Activated T-helper 9 cell treated with anti-CD3 and anti-CD28 coated beads, Interleukin-2, amount 50 U/mL, for 16 hours (primary cell): ENCODE measurements at places on chromosomes 1 and 21.

DNA sequence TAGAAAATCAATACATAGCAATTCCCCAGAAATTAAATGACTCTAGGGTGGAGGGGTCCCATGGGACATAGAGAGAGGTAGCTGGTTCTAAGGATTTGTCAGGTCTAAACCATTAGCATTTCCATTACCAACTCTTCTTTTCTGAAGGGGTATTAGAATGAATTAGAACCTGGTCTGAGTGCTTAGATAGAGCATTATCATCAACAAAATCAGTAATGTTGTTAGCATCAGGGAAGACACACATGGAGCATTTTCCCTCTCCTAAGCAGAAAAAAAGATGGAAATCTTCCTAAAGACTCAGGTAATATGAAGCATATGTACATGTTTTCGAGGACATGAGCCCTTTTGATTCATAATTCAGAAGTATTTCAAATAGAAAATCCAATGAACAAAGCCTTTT is 984.4 kb upstream of the NCAM2 start:
- no peak for DNase-seq

GRCh38 chr1:223716302-223716862 is 4.0 kb downstream of the CAPN2 start:
- DNase-seq, result no peak

DNA sequence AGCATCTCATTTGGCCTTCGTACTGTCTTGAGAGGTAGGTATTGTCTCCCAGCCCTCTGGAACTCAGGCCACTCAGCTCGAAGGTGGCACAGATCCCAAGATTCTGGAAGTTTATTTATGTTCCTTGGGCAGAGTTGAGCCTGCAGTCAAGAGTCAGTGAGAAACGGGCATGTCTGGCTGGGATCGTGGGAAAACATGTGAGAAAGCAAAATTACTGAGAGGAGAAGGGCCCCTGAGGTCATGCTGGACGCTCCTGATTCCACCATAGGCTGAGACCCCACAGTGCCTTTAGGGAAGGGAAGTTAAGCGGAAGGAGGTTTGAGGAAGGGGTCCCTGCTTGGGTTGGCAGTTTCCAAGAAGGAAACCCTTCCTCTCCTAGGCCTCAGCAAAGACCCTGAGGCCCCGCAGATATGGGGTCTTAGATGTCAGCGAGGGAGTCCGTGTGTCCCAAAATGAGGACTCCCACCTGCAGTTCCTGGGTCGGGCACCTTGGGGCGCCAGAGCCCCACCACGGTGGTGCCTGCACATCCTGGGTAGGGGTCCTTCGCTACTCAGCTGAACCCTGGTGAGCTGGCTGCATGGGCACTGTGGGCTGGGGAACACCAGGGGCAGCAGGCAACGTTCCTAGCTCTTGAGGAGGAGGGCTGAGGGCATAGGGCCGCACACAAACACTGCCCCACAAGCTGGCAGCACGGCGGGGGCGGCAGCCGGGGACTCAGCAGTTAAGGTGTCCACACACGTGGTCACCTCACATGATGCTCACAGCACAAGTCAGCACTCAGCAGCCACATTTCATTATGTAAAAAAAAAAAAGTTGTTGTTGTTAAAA is 12.3 kb upstream of the SEMA4A start:
- no peak for DNase-seq

DNA sequence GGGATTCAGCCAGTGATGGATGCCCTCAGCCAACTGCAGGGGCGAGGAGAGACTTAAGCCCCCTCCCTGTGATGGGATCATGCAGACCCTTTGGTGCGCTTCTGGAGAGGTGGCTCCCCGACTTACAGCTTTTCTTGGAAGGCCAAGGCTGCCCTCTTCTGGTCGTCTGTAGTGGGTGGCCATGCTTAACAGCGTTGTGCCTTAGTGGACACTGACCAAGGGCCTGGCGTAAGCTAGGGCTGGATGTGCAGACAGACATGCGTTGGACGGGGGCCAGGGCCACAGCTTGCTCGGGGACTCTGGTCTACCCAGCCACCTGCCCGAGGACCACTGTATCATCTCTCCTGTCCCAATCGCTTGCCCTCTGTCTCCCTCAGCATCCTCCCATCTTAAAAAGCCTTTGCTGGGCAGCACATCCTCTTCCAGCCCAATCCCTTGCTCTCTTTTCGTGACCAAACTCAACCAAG is 5.5 kb downstream of the AZIN2 start:
- DNase-seq, result no peak

DNA sequence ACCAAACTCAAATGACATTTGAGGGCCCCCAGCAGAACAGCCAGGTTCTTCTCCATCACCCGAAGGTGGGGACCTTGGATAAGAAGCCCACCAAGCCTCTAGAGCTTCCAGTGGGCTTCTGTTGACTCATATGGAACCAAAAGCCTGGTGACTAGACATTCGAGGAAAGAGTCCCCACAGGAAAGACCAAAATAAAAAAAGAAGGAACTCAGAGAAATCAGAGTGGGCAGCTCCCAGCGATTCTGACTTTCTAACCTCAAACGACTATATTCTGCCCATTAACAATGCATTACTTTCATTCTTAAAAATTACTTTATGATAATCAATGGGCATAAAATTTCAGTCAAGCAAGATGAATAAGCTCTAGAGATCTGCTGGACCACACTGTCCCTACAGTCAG is 9.6 kb upstream of the CHIT1 start:
- no peak for DNase-seq

DNA sequence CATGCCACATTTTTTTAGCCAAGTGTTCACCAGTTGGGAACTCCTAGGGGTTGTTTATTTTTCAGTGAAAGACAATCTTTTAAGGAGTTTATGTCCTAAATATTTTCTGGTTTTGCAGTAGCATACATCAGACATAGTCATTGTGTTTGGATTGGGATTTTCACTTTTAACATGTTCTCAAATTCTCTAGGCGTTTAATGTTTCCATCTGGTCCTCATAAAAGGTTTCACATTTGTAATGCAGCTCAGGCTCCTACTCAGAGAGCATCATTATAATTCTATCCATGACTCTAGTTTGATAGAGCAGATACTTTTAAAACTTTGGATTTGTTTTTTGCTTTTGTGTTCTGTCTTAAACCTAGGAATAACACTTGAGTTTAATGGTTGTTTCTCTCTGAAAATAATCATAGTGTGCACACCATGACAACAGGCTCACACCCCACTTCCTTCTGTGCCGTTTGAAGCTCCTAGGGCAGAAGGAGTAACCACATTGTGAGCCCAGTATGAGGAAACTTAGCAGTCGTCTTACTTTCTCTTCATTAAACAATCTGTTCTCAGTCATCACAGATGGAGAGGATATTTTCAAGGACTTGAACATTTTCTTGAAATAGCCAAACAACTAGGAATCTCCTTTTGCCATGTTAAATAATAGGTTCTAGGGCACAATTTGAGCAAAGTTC is 219.6 kb downstream of the PDE4B start:
- no peak for DNase-seq

GRCh38 chr1:65264197-65264929 is 45.0 kb upstream of the DNAJC6 start:
- no peak for DNase-seq

DNA sequence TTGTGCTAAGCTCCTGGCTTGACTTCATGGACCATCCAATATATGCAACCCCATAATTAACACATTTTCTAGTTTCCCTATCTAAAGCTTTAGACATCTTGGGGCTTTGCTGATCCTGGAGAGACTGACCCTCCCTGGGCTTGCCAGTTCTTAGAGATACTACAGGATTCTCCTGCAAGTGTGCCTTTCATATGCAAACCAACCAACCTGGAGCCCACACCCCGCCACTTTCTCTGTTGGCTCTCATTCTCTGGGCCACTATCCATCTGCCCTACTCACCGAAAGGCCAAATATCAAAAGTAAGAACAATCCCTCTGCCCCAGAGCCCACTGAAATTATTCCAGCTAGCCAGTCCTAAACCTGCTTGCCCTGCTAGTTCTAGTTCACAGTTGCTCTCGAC is 2.2 kb upstream of the GBP6 start:
- no peak for DNase-seq

DNA sequence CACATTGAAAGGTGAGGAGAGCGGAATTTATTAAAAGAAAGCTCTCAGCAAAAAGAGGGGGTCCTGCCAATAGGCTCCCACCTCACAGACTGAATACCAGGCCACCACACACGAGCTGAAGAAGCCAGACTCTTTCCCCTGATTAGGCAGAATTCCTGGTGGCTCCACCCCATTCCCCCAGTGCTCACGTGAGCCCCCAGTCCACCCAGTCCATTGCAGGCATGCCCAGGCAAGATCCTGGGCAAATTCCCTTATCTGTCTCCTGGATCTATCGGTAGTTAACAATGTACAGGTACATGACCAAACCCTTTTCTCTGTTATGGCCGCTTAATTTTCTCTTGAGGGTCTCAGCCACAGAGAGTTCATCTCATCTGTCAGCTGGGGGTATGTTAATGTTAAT is 54.6 kb upstream of the BTG3 start:
- no peak for DNase-seq

DNA sequence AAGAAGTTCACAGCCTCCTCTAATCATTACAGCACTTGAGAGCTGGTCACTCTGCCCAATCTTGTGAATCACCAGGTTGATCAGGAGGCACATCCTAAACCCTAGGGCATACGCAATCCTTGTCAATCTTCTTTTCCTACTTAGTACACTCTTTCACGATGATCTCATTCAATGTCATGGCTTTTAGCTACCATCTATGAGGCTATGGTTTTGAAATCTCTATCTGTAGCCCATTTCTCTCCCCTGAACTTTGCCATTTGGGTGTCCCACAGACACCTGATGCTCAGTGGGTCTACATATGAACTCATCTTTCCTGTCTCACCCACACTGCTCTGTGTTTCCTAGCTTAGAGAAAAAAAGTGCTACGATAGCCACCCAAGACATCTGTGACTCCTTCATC is 1.9 kb upstream of the MED18 start:
- DNase-seq, result no peak

DNA sequence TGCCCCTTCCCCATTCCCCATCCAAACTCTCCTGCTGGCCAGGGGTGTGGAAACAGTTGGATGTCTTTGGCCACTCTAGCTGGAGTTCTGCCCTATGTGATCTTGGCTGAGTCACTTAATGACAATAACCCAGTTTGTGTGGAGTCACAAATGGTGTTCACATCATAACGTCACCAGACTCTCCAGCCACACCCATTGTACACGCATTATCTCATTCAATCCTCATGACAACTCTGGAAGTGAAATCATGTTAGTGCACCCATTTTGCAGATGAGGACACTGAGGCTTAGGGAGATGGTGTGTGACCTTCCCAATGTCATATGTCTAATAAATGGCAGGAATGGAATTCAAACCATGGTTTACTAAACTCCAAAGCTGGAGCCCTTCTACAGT is 1.2 kb upstream of the CDA start:
- no peak for DNase-seq

- DNase-seq, result peak; percentile 70
Measured at GRCh38 chr1:108561689-108562326, 1.9 kb downstream of the EEIG2 start.

DNA sequence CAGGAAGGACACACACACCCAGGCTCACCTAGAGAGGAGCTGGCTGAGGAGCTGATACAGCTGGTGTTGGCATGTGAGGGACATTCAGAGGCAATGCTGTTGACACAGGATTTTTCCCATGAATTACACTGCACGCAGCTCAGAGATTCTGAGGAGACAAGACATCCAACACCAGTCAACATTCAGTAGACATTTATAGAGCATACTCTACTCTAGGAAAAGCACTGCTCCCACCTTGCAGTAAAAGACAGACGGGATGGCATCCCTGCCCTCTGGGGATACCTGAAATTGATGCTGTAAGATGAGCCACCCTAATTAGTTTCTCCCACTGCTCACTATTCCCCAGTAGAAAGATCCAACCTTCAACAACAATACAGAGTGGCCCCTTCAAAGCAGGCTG is 5.1 kb downstream of the LYPD8 start:
- no peak for DNase-seq
